ENCODE measurements at places on chromosomes 7 and 10.

- ATAC-seq, result no peak
Measured at GRCh38 chr10:107033799-107034422, 130.6 kb downstream of the SORCS1 start.

DNA sequence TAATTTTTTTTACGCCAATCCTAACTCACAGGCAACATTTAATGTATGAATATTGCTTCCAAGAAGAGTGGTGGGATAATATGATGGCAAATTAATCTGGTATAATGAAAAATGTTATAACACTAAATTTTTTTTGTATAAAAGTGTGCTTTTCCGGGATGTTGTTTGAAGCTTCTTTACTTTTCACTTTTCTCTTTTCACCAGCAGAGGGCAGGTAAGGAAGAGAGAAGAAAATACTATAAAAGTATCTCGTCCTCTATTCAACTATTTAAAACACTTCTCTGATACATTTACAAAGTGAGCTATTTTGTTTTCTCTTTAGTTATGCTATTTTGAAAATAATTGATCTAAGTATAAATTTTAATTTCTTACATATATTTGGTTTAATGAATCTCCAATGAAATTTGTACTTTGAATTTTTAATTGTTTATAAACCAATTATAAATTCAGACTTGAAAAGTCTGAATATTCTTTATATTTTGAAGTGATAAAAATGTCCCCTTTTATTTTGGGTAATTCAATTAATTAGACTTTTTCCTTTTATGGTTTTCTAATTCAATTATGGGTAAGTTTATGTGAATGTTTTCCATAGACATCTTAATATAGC, 20.7 kb upstream of the CFTR start:
- peak; percentile 69 for ATAC-seq

DNA sequence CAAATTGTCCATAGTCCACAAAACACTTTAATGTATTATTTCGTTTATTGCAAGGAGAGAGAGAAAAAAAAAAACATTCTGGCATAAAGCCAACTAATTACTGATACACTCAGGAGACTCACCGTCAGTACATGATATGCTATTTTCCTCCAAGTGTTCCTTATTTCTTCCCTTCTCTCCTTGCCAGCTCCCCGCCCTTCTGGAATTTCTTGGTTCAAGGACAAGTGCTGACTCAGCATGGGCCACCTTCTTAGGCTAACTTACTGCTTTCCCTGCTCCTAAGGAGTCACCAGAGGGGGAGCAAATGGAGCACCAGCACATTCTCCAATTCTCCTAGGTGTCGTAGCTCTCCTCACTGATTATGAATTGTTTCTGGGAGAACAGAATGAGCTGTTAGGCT, 133.8 kb upstream of the HDAC9 start:
- peak; percentile 41 for ATAC-seq

DNA sequence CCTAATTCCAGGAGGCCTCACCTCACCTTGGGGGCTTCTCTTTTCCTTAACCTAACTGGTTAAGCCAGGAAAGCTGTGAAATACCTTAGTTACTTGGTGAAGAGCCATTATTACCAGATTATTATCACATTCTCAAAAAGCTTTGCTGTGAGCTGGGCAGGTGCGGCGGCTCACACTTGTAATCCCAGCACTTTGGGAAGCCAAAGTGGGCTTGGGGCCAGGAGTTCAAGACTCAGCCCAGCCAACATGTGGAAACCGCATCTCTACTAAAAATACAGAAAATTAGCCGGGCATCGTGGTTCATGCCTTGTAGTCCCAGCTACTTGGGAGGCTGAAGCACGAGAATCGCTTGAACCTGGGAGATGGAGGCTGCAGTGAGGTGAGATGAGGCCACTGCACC, 102.4 kb upstream of the KLF6 start:
- ATAC-seq, result peak; percentile 12

DNA sequence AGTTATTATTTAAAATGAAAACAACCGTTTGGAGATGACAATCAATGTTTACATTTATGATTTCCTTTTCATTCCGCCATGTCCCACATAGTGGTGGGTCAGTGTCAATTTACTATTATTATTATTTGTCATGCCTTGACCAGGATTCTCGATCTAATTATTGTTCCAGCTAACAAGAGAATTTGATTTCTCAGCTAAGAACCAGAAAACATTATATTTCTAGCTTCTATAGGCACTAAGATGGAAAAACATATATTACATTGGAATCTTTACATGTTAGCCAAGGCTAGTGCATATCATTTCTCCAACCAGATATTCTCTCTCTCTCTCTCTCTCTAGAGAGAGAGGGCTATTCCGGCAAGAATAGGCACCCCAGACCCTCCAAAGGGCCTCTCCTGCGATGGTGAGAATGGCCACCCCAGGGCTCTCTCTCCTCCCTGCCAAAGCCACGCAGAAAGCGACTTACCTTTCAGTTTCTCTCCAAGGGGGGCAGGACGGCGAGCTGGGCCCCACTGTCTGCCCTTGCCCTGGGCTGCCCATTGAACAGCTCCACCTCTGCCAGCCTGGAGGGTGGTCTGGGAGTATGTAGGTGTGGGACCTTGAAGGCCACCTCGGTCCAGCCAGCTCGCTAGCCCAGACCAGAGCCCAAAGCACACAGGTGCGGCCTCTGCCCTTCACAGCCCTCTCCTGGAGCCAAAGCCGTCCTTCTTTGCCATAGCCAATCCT, 2.4 kb downstream of the HOXA3 start:
- no peak for ATAC-seq

DNA sequence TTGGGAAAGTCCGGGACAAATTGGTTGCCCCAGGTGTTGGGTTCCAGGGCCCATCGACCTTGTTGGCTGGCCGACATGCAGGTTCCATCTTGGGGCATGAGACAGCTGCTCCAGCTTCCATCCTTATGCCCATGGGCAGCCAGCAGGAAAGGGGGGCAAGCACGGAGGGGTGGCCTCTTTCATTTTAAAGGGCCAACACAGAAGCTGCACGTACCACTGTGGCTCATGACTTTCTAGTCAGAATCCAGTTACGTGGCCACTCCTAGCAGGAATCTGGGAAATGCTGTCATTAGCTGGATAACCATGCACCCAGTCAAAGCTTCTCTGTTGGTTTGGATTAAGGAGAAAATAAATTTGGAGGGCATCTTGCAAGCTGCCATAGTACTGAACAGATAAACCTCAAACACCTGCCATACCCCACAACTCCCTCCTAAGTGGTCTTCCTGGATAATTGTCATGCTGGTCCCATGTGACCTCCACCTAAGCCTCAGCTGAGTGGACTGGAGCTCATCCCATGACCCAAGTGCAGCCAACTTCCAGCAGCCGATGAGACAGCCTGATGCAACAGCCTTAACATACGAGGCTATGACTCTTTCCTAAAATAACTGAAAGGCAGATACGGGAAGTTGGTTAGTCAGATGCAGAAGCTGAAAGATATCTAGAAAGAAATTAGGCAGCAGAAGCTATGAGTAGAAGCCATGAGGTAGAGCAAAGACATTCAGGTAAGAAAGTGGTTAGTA, 21.4 kb upstream of the GSDME start:
- no peak for ATAC-seq

GRCh38 chr7:159010937-159011721, 133.5 kb downstream of the VIPR2 start:
- ATAC-seq, result no peak

DNA sequence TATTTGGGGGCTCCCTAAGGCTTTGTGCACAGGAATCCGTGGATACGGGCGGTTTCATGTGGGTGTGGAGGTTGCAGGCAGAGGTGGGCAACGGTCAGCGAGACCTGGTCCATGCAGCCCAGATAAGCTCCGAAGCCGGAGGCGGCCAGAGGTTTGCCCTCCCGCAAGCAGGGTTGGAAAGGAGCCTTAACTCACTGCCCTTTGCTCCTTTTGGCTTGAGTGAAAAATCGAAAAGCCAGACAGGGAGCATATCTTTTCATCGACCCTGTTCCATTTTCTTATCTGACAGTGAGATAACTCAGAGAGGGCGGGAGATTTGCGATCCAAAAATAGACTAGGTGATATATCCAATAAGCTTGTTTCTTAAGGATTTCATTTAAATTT, 1.5 kb downstream of the GRM3 start:
- peak; percentile 11 for ATAC-seq

- no peak for ATAC-seq
Measured at GRCh38 chr10:13942035-13942434, 355.3 kb downstream of the PRPF18 start.

All from SK-N-SH treated with all-trans-retinoic acid at 6 μM for 48 hours (cell line).